Islet precursor cell (in vitro differentiated cells): ENCODE measurements at places on chromosomes 3 and 15.

DNA sequence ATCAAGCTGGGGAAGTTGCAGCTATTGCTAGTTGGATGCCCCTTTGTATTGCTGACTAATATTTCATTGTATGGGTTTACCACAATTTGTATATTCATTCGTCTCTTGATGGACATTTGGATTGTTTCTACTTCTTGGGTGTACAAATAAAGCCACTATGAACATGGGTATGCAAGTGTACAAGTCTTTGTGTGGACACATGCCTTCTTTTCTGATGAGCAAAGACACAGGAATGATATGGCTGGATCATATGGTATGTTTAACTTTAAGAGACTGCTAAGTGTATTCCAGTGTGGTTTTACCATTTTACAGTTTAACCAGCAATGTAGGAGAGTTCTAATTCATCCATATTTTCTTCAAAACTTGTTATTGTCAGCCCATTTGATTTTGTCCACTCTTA is 32.2 kb downstream of the NECTIN3 start:
- DNase-seq: no peak

DNA sequence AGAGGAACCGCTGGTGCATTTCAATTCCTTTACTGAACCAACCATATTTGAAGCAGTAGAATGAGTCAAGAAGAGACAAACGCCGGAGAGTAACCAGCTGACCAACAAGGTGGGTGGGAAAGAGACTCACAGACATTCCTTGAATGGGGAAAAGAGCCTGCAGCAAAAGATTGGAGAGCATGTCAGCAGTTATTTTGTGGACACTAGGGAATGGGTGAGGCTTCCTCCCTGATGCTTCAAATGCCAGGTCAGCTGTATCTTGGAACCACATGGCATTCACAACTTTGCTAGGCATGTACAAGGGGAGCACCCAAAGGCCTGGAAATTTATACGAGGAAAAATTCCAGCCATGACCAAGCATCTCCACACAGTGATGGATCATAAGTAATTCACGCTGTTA is 29.9 kb upstream of the ZKSCAN7 start:
- DNase-seq: no peak

- DNase-seq: no peak
Observed at GRCh38 chr3:102083473-102083872, 234.2 kb downstream of the NFKBIZ start.

- no peak for DNase-seq
Observed at GRCh38 chr15:25790000-25790660, 73.0 kb downstream of the ATP10A start.

- DNase-seq: no peak
Observed at GRCh38 chr15:67836477-67836876, 3.4 kb downstream of the RNU6-1 start.

DNA sequence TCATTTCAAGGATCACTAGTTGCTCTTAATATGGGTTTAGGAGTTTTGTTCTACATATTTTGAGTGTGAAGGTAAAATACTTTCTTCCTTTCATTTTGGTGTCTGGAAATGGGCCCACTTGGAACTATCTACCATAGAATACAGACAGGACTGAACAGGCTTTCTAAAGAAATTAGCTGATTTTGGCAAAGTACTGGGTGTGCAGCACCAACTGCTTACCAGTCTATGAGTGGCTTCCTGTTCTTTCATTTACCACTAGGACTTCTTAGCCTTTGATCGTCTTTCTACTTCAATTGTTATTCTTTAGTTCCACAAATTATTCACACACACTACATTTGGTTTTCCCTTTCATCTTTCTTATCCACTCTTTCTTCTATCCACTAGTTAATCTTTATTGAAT is 1196.3 kb downstream of the ROBO1 start:
- DNase-seq: no peak
